ENCODE measurements at places on chromosomes 1 and 21. TPM values are rescaled to one million over a fixed set of nuclear protein-coding genes. Genes with fewer than 3 reads are reported as not detected.

- no peak for DNase-seq
Observed at GRCh38 chr1:246364415-246364941, 142.6 kb downstream of the SMYD3 start.

DNA sequence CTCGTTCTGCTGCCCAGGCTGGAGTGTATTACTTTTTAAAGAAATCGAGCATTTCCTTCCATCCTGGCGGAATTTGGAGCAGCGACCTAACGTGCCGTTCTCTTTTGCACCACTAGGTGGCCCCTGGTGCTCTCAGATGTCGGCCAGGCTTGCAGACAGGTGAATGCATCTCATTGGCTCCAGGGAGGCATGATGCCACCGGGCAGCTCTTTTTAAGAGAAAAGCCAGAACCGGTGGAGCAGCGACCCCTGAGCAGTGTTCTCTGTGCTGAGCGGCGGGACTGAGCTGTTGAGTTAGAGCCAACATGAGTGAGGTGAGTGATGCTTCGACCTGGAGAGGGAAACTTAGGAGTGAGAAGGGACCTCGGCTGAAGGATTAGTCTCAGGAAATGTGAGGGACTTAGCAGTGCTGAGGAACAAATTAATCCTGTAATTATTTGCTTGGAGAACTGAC lies at the start of gene PCP4:
TSS of gene PCP4 (plus strand) at position 241 of the 453 bp plus-strand sequence. CDS start at position 305, 64 bp downstream.
- peak; percentile 38 for DNase-seq

- DNase-seq = peak; percentile 51
Observed at GRCh38 chr1:167401260-167401873, 117.0 kb downstream of the CD247 start.

GRCh38 chr1:32336591-32336932 lies 529 bp upstream of the MARCKSL1 start:
- DNase-seq = no peak

- no peak for DNase-seq
Observed at GRCh38 chr1:204343802-204344201, 15.9 kb downstream of the PLEKHA6 start.

GRCh38 chr1:55140546-55140983 lies 74.6 kb downstream of the USP24 start:
- DNase-seq = peak; percentile 93

- DNase-seq = peak; percentile 77
Observed at GRCh38 chr1:180923021-180923841, 10.5 kb downstream of the KIAA1614 start.

- DNase-seq = no peak
Observed at GRCh38 chr1:19920132-19920710, 3.2 kb downstream of the PLA2G2E start.

DNA sequence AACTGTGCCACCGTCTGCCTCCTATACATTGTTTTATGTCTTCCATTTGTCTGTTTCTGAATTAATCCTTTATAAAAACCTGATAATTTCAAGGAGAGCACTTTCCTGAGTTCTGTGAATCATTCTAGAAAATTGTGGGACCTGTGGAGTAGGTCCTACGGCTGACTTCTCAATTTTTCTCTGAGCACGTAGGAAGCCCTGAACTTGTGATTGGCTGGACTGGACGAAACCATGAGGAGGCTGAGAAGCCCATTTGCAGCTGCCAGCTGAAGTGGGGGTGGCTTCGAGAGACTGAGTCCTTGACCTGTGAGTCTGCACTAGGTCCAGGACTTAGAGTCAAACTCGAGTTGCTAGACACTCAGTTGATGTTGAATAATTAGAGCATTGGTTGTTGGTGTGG lies 277.1 kb upstream of the NCAM2 start:
- peak; percentile 36 for DNase-seq

- DNase-seq = peak; percentile 53
Observed at GRCh38 chr1:195740862-195741261, 867.4 kb downstream of the KCNT2 start.

DNA sequence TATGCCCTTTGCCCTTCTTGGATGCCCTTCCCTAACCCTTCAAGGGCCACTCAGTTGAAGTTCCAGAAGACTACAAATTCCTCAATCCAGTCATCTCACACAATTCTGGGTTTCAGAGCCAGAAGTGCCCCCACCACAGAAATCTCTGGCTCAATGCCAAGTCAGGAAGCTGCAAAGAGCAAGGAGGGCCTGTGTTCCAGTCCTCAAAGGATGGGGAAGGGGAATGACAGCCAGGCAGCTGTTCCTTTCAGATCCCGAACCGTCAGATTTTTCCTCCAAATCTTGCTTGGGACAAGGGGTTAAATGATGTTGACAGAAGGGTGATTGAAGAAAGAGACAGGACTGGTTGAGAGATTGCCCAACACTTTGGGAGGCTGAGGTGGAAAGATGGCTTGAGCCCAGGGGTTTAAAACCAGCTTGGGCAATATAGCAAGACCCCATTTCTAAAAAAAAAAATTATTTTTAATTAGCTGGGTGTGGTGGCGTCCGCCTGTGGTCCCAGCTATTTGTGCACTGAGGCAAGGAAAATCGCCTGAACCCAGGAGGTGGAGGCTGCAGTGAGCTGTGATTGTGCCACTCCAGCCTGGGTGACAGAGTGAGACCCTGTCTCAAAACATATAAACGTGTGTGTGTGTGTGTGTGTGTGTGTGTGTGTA lies 716 bp upstream of the HPDL start:
- DNase-seq = no peak

GRCh38 chr1:232355162-232356006 lies 274.5 kb downstream of the SIPA1L2 start:
- no peak for DNase-seq

- DNase-seq = no peak
Observed at GRCh38 chr1:48936436-48936835, 159.7 kb upstream of the BEND5 start.

Gene OLIG2
- not detected for total RNA-seq

Gene FAM43B
- 3.5 TPM for total RNA-seq

Gene GNG12
- total RNA-seq = 163 TPM

Data from M059J (cell line).